Activated CD4-positive, alpha-beta T cell treated with anti-CD3 and anti-CD28 coated beads for 36 hours (primary cell): ENCODE measurements at places on chromosomes 6 and 20. TPM values are rescaled to one million over a fixed set of nuclear protein-coding genes. Genes with fewer than 3 reads are reported as not detected.

The CD40 gene
- 4.0 TPM for total RNA-seq

The HAO1 gene
- not detected for total RNA-seq

The TSPO2 gene
- not detected for total RNA-seq

The PRL gene
- not detected for total RNA-seq

The CLPSL1 gene
- total RNA-seq: not detected

The PGC gene
- total RNA-seq: not detected

DNA sequence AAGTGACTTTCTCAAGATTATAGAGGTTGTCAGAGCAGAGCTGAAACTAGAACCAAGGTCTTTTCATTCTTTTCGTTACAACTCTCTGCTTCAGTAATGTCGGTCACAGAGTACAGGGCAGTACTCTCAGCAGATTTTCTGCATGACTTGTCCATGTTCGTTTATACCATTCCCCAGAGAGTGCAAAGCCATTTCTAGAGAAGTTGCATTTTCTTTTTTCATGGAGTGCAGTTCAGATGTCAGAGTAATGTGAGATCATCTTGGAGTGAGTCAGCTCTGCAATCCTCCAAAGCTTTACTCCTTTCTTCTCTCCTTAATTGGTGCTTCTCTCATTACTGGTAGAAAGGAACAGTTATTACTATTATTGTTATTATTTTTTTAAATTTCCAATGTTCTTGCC, 115.6 kb upstream of the B3GAT2 start:
- no peak for DNase-seq

DNA sequence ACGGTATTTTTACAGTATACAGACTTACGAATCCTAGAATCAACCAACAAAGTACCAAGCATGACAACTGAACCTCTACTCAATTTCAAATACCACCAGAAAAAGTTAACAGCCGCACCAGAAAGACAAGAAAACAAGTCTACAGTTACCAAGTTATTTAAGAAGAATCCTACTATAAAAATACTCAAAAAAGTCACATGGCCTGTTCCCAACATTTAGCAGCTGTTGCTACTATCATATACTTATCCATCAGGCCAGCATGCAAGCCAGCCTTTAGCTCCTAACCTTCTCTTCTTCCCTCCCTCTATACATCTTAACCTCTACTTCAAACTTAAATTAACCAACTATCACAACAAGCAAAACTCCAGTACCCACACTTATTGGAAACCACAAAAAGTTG, 1.9 kb downstream of the SYNCRIP start:
- no peak for DNase-seq

GRCh38 chr20:14913896-14914620, 576.6 kb upstream of the FLRT3 start:
- no peak for DNase-seq

DNA sequence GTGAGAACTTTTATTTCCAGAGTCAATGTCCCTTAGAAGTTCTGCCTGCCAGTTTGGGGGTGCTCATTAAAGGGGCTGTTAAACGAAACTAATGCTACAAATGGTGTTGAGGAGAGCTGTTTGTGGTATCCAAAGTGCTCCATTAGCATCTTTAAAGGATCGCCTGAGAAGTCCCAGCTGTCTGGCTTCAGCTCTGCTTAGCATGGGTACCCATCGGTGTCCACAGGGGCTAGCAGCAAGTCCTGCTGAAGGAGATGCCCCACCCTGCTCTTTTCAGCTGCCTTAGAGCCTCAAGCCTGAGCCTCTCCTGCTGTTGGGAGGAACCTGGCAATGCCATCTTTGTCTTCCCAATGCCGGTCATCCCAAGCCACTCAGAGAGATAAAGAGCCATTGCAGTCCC, 111.1 kb downstream of the FOXO3 start:
- no peak for DNase-seq

DNA sequence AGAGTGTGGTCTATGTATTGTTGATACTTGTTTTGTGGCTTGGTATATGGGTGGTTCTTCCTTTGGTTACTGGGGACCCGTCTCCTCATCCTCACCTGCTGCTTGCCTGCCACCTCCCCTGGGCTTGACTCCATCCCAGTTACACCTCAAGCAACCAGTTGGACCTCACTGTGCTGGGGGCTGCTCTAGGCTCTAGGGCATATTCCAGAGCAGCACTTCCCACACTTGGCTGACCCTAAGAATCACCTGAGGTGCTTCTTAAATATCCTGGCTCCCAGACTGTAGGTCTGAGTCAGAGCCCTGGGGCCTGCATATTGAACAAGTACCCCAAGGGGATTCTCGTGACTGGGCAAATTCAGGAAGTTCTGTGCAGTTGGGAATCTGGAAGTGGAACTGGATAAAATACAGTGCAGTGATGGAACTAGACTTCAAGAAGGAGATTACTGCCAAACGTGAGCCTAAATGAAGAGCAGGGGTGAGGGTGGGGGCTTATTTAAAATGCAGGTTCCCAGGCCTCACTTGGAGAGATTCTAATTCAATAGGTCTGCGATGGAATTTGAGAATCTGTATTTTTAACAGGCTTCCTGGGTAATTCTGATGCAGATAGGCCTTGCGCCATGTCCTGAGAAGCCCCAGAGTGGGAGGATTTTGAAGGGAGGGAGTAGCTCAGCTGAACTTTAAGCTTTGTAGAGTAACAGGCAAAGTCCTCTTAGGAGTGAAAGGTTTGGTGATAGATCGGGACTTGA, 7.6 kb downstream of the SPATS1 start:
- DNase-seq: no peak

DNA sequence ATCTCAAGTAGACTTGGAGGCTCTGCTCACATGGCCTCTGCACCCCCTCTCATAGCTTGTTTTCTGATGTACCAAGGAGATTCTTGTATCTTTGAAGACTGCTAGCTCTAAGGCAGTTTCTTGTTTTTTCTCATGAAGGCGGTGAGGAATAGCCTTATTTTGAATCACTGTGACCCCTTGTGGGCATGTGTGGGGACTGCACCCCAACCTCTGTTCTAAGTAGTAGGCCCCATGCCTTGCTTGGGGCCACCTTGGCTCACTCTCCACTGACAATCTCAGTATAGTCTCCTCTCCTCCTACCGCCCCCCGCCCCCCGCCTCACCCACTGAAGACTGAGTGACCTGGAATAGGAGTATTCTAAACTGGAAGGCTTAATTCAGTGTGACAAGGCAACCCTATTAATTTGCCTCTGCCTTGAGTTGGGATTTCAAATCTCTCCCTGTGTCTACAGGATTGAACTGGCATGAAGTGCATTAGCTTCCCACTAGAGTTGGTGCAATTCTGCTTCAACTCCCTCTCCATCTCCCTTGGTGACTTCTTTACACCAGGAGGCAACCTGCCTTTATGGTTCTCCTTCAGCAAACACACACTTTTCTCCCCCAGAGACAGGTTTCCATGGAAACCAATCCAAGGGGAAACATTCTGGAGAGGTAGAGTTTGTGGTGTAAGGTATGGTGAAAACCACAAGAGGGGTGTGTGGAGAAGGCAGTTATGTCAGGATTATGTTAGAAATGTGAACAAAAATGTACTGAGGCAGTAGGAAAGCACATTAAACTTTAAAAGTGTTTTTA, 75.4 kb upstream of the ECI2 start:
- DNase-seq: peak; percentile 82

- DNase-seq: no peak
Measured at GRCh38 chr20:50713657-50714101, 17.7 kb upstream of the PARD6B start.

- peak; percentile 42 for DNase-seq
Measured at GRCh38 chr20:32387252-32387651, 29.1 kb downstream of the ASXL1 start.

GRCh38 chr20:38724626-38725147, 401 bp downstream of the SLC32A1 start:
- peak; percentile 8 for DNase-seq

DNA sequence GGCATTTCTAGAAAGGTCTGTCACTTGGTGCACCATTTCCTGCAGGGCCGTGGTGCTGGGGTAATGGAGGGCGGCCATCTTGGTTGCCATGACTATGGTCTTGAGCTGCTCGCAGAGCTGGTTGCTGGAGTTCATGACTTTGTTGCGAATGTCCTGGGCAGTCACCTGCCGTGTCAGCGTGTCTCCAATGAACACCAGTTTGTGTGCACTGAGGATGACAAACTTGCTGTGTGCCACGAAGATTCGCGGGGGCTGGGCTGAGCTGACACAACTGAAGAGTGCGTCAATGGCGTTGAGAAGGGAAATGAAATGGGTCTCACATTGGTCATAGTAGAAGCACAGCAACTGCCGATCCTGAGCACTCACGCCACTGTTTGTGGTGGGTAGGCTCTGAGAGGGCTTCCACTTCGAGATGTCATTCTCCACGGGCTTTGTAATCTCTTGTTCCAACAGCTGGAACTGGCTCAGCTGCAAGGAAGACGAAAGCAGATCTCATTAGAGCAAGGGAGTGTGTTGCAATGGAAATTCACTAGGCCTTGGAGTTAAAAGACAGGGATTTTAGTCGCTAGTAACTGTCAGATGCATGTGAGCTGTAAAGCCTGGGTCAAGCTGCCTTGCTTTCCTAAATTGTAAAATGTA, 47.1 kb downstream of the NEDD9 start:
- no peak for DNase-seq
